OCI-LY7 (cell line): ENCODE measurements at places on chromosomes 16 and 17. TPM values are rescaled to one million over a fixed set of nuclear protein-coding genes. Genes with fewer than 3 reads are reported as not detected.

GRCh38 chr17:51759260-51759659 is 399.3 kb downstream of the CA10 start:
- DNase-seq: no peak

GRCh38 chr16:35750157-35750689 is 2290.8 kb downstream of the TP53TG3F start:
- DNase-seq: no peak

DNA sequence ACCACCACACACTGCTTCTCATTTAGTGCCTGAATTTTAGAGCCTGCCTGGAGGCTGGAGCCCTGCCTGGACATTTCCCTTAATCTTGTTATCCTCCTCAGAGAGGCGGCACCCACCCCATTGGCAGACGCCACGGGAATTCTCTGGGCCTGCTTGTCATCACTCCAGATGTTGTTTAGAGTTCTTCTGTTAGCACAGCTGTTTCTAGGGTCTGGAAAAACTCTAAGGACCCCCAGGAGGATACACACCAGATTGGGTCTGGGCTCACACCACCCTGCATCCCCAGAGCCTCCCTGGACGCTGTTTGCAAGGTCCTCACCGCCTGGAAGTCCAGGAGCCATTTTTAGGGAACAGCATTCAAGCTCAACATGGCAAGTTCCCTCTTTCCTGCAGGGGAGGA is 565 bp upstream of the XAF1 start:
- DNase-seq: no peak

ASPA gene
- not detected in 2 replicates for total RNA-seq

GRCh38 chr17:82615084-82616020 is 32.9 kb downstream of the WDR45B start:
- DNase-seq: no peak

GRCh38 chr16:268141-269053 is 7.3 kb downstream of the RGS11 start:
- DNase-seq: no peak

GRCh38 chr16:52466994-52467393 is 79.9 kb downstream of the TOX3 start:
- DNase-seq: no peak

- no peak for DNase-seq
Measured at GRCh38 chr16:12025472-12025871, 48.9 kb downstream of the SNX29 start.

DNA sequence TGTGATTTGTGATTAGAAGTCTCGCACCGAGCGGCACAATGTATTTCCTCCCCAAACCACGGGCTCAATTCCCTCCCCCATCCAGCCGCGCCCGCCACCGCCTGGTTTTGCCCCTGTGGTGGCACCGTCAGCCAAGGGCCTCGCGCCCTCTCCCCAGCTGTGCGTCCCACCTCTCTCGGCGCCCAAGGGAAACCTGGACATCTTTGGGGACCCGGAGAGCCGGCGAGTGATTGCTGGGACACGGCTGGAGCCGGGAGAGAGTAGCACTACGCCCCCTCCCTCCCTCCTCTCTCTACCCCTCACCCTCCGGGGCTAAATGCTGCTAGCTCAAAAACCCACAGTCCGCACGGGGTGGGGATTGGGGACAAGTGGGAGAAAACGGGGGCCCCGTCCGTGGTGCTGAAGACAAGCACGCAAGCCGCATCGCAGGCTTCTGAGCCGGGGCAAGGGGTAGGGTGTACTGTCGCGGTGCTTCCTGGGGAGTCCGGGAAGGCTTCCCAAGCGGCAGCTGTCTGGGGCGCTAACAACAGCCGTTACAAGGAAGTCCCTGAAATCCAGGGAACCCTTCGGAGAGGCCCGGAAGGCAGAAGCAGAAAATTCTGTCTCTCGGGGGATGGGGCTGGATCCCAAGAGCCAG is 1.4 kb downstream of the CBLN1 start:
- no peak for DNase-seq
